ENCODE measurements at places on chromosomes 1 and 21.

DNA sequence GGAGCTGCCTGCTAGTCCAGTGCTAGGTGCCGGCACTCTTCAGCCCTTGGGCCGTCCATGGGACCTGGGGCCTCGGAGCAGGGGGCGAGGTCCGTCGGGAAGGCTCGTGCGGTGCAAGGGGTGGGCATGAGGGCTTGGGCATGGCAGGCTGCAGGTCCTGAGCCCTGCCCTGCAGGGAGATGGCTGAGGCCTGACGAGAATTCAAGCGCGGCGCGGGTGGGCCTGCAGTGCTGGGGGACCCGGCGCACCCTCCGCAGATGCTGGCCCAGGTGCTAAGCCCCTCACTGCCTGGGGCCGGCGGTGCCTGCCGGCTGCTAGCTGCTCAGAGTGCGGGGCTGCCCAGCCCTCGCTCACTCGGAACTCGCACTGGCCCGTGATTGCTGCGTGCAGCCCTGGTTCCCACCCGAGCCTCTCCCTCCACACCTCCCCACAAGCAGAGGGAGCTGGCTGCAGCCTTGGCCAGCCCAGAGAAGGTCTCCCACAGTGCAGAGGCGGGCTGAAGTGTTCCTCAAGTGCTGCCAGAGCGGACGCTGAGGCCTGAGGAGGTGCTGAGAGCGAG is 467.0 kb downstream of the AGBL4 start:
- DNase-seq = no peak

GRCh38 chr1:229480495-229480894 is 27.6 kb downstream of the NUP133 start:
- no peak for DNase-seq

DNA sequence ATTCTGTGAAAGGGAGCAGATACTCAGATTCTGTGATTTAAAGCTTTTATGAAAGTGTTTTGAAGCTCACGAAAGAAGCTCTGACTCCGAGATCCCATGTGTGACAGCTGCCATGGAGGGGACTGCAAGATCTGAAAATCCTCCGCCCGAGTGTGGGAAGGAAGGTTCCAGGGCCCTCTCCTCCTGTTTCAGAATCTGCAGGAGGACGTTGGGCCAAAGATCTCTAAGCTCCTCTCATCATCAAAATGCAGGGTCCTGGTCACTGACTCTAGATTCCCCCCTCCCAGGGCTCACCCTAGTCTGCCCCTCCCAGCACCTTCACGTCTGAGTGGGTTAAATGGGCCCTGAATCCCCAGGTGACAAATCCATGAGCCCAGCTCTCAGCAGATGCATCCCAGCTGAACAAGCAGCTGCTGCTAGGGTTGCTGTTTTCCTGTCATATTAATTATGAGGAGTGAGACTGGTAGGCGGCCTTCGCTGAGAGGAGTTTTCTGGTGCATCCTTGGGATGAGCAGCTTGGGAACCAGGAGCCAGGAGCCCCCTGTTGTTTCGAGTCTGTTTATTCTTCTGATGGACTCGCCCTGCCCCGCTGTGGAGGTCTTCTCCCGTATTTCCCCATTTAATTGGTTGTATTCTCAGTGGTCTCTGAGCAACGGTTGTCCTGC is 402.0 kb downstream of the MATN1 start:
- DNase-seq = no peak

GRCh38 chr1:31243501-31244286 is 4.0 kb upstream of the NKAIN1 start:
- DNase-seq = no peak

GRCh38 chr1:224696891-224697765 is 81.0 kb downstream of the CNIH3 start:
- DNase-seq = no peak

- no peak for DNase-seq
These were observed 2.2 kb downstream of the PGBD5 start for GRCh38 chr1:230423951-230424350.

- no peak for DNase-seq
These were observed 27.4 kb upstream of the RNF2 start for GRCh38 chr1:185017966-185018365.

DNA sequence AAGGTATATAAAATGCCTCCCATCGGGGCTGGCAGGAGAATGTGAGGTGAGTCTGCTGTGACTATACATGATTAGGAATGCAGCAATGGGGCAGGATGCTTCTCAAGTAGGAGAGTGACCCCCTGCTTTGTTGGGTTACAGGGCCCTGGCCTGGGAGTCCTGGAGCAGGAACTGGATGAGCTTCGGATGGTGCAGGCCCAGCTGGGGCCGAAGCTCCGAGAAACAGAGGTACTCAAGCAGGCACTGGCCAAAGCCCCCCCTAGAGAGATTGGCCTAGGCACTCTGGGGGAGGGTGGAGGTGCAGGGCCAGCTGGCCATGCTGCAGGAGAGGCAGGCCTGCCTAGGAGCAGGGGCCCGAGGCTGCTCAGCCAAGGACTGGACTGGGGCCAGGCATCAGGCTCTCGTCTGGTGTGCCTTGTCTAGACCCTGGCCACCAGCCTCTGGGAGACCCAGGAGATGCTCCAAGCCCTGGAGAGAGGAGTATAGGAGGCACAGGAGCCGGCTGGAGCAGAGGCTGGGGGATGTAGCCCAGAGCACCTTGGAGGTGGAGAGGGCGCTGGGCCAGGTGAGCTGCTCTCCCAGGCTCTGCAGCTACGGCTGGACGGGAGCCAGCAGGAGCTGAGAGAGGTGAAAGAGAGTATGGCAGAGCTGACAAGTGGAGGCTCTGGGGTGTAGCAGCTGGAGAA is 32.8 kb upstream of the PKP1 start:
- DNase-seq = no peak

GRCh38 chr1:208538078-208538477 is 293.9 kb upstream of the PLXNA2 start:
- no peak for DNase-seq

DNA sequence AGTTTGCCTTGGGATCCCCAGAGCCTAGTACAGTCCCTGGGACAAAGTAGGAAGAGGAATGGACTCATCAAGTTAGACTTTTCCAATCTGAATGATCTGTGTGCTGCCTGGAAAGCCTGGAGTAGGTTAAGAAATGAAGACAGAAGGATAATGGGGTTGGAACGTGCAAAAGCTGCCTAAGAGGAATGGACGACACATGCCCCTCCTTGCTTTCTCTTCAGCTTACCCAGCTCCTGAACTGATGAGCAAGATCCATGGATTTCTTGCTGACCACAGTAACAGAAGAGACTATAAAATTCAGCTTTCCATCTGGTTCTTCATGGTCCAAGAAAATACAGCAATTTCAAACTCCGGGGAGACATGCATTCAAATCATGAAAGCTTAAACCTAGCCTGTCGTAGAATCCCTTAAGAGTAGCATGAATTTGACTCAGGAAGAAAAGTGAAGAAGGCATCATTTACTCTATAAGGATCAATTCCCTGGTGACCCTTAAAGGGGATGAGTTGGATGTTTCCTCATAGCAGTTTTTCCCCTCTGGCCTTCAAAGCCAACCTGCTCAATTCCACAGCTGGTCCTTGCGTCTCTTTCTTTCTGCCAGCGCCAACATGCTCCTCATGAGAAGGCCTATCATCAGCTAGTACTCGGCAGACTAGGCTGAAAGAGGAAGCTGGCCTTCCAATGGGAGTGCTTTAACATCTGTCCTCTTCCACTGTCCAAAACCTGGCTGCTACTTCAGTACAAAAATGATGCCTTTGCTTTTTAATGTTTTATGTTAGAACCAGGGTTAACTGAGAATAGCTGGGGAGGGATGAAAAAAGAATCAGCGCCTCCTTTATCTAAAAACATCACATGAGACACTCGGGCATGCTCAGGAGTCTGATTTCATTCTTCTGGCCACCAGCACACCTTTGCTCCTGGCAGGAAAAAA is 5.7 kb upstream of the PEF1 start:
- DNase-seq = no peak

DNA sequence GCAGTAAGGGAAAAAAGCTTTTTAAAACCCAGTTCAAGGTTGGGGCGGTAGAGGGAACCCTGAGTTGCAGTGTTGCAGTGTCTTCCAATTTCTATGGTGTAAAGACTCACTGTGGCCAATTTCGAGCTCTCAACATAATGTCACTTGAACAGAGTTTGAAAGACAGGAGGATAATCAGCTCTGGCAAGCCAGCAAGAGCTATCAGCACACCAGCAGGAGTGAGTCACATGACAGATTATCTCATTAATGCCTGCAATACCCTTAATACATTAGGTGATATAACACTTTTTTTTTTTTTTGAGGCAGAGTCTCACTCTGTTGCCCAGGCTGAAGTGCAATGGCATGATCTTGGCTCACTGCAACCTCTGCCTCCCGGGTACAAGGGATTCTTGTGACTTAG is 22.8 kb downstream of the SLC9C2 start:
- DNase-seq = no peak

DNA sequence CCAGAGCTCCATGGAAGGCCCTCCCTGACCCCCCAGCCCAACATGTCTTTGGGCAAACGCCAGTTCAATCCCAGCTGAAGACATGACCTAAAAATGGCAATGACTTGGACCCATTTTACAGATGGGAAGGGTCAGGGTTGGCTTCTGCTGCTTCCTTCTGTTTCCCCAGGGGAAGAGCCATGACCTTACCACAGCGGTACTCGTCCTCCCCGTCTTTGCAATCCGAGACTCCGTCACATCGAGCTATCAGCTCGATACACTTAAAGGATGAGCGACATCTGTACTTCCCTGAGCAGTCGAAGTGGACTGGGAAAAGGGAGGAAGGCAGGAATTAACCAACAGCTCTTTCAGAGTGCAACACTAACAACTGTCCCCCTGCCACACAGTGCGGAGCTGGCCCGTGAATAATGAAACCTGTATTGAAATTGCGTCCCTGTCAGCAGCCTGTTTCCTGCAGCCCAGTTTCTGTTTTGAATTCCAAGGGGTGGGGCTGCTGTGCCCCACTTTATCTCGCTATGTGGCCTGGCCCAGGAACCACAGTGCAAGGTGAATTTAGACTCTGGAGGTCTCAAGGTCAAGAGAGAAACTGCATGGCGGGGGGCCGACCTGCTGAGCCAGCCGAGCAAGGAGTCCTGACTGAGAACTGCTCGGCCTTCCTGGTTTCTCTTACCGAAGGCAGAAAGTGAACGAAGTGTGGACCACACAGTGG is 7.0 kb downstream of the TMPRSS3 start:
- DNase-seq = no peak

GRCh38 chr1:178266619-178267066 is 172.7 kb downstream of the RASAL2 start:
- no peak for DNase-seq

DNA sequence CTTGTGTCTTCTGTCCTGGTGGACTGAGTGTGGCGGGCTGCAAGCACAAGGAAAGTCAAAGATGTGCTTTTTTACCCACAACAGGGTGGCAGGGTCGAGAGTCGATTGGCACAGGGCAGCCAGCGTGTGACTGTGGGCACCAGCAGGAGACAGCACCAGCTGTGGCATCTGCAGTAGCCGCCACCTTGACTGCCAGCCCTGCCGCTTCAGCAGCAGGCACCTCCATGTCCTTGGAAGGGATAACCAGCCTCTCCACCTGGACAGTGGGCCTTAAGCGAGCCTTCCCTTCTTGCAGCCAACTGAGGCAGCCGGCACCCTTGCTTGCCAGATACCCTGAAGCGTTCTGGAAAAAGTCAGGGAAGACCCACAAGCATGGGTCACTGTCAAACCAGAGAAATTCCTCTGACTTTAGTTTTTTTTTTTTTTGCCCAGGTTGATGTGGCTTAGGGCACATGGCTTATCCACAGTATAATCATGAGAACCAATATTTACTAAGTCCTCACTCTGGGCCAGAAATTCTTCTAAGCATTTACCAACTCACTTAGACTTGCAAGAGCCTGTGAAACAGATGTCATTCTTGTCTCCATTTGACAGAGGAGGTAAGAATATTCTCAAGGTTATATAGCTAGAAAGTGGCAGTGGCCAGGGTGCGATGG is 30.1 kb upstream of the PTGFRN start:
- DNase-seq = no peak

GRCh38 chr1:243375596-243375995 is 119.8 kb downstream of the SDCCAG8 start:
- no peak for DNase-seq

DNA sequence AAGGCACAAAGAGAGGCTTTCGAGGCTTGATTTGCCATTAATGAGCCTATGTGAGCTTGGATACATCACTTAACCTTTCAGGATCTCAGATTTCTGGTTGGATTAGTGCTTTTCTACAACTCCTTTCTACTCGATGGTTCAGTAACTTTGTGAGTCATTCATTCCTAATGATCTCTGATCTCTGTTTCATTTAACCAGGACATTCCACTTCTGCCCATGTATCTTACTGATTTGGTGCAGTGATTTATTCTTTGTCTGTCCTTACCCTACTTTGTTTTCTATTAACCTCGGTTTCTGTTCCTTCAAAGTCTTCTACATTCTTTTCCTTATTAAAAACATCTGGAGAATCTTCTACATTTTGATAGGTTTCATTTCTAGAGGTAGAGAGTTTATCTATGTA is 94.6 kb upstream of the ZBTB18 start:
- DNase-seq = no peak

DNA sequence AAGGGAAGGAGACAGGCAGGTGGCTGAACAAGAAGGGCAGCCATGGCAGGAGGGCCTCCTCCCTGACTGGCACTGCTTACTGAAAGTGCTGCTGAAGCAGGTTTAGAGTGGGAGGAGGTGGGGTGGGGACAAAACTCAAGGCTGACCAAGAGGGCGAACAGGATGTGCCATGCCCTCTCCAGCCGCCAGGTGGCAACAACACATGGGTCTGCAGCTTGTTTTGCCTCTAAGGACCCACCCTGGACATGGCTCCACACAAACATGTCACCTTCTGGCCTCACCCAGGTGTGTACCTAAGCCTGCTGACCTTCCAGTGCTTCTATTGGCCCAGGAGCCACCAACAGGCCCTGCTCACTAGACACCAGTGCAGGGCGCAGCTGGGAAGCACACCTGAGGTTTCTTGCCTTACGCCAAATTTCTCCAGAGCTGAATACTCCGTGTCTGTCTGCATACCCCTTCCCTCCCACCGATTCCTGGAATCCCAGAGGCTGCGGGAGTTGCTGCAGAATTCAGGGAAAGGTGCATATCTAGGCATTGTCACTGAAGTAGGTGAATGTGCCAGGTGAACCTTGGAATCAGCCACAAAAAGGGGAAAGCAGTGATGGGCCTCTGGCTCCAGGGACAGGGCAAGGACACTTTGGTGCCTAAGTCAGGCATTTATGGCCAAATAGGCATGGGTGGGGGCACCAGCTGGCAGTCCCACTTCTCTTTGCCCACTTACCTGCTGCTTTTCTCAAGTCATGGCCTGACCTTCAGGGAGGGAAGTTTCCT is 5.3 kb downstream of the PSRC1 start:
- DNase-seq = peak; percentile 64

DNA sequence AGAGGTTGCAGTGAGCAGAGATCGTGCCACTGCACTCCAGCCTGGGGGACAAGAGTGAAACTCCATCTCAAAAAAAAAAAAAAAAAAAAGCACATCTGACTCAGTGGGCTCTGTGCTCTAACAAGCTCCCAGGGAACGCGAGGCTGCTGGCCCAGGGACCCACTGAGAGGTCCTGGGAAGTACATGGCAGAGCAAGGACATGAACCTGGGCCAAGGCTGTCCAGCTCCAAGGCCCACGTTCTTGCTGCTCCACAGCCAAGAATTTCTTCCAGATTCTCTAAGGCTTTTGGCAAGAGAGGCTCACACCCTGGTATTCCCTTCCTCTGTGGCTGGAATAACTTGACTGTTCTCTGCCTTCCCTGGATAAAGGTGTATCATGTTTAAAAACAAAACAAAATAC is 15.4 kb upstream of the AGTRAP start:
- no peak for DNase-seq

GRCh38 chr1:216758161-216758560 is 34.9 kb upstream of the ESRRG start:
- DNase-seq = no peak

Measured in activated T-cell treated with anti-CD3 and anti-CD28 coated beads for 48 hours (primary cell).